Hindlimb muscle (tissue), 1 donor: ENCODE measurements at places on chromosomes 13 and 19. TPM values are rescaled to one million over a fixed set of nuclear protein-coding genes. Genes with fewer than 3 reads are reported as not detected.

The MATK gene
- polyA plus RNA-seq, result 2.7 TPM

GRCh38 chr19:1646659-1647453 is 5.6 kb downstream of the TCF3 start:
- no peak for DNase-seq

The ZNF491 gene
- polyA plus RNA-seq, result 4.5 TPM

GRCh38 chr13:110665491-110666254 is 40.2 kb downstream of the CARS2 start:
- no peak for DNase-seq

DNA sequence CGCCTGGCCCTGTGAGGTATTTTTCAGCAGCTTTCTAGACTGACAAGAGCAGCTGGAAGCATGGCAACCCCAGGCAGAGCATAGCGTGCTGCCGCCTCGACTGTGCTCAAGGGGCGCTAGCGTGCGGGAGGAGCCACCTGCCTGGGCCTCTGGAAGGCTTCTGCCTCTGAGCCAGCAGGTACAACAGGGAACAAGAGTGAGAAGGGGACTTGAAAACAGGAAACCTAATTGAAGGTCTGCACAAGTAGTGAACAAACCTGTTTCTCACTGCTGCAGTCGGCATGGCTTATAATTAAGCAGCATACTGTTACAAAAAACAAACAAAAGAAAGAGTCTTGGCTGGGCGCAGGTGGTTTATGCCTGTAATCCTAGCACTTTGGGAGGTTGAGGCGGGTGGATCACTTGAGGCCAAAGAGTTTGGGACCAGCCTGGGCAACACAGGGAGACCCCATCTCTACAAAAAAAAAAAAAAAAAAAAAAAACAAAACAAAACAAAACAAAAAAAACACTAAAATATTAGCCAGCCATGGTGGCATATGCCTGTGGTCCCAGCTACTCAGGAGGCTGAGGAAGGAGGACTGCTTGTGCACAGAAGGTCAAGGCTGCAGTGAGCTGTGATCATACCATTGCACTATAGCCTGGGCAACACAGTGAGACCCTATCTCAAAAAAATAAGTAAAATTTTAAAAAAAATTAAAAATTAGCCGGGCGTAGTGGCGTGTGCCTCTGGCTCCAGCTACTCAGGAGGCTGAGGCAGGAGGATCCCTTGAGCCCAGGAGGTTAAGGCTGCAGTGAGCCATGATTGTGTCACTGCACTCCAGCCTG is 12.6 kb upstream of the GARRE1 start:
- DNase-seq, result no peak

The SERP2 gene
- polyA plus RNA-seq, result 4.5 TPM

- DNase-seq, result peak; percentile 83
These were observed 958 bp downstream of the CA11 start for GRCh38 chr19:48644839-48645619.
